NCI-H187 treated with DMSO at 0.1 percent for 48 hours (cell line): ENCODE measurements at places on chromosomes 5 and 9.

DNA sequence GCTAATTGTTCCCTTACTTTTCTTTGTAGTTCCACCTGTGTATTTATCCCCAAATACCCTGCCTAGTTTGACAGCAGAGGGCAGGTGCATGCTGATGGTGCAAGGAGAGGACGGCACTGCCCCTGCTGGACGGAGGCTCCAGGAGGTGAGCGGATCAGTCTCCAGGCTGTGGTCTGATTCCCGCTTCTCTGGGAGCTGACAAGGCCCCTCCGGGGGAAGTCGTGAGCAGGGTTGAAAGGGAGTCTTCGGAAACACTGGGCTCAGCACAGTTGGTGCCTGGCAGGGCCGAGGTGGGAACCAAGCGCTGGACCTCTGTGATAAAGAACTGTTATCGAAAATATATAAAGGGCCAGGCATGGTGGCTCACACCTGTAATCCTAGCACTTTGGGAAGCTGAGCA lies 52.9 kb downstream of the RASGEF1C start:
- DNase-seq: no peak

- no peak for DNase-seq
Measured at GRCh38 chr5:17287501-17288155, 70.2 kb downstream of the BASP1 start.

DNA sequence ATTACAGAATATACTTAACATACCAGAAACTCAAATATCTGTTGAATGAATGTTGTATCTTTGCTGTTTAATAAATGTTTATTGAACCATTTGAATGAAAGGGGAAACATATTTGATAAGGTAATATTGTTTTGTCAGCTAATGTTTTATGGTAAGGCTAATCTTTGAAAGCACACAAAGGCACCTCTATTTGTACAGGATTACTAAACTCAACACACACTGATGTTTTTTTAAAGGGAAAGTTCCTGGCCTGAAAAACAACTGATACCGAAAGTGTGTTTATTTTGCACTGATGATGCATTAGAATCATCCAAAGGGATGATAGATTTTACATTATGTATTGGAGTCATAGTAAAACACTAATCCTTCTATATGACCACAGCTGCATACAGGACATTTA lies 82.5 kb downstream of the ADCY2 start:
- no peak for DNase-seq

GRCh38 chr5:179472174-179472573 lies 78.2 kb upstream of the RUFY1 start:
- DNase-seq: no peak

DNA sequence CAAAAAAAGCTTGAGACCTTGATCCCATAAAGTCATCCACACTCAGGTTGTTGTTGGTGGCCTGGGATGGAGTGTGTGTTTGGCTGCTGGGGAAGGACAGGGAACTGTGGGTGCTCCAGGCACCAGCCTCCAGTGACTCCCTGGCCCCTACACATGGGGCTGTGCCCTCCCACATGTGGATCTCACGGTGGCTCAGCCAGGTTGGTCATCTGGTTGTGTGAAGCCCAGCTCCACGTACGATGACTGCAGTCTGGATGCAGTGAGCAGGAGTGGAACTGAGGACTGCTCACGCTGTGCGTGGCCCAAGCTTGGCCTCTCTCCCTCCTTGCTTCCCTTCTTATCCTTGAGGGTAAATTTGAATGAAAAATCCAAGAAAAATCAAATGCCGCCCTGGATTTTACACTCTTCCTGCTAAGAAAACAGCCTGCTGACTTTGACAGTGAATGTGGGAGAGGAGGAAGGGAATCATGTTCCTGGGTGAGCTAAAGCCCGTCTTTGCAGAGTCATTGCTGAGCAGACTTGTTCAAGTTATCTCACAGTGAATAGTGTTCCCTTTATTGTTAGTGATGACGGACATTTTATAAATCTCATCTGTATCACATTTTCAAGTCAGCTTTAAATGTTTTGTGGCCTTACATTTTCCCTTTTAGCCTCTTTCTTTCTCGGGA lies 65.1 kb upstream of the CACNA1B start:
- no peak for DNase-seq

GRCh38 chr9:128026255-128026772 lies 40.8 kb downstream of the NAIF1 start:
- no peak for DNase-seq

DNA sequence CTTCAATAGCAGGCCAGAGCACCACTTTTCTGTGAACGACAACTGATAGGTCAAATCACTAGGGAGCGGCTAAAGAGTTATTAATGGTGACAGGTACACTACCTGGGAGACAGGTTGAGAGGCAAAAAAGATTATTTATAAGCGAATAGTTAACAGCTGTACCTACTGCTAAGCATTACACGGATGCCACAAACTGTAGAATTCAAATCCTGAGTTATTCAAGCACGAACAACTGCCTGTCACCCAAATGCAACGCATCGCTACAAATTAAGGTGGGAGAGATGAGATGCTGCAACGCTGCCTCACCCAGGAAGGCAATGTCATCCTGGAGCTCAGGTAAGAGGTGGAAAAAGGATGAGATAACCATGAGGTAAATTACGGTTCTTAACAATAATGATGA lies 342.9 kb downstream of the BNC2 start:
- no peak for DNase-seq

DNA sequence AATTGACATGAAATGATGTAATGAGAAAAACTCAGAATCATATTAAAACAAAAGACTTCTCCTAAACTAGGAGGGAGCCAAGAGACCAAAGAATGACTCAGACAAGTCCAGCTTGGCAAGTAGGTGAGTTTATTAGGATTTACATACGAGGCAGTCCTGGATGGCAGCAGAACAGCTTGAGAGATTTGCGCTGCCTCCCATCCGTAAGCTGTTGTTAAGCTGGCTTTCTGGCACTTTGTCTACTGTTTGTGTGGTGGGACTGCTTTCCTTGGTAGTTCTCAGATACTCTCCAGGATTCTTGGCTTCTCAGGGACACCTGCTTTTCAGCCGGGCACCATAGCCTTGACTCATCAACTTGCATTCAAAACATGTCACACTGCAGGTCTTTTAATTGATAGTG lies 57.6 kb downstream of the COX7C start:
- DNase-seq: no peak

GRCh38 chr5:15993919-15994318 lies 185.7 kb downstream of the MARCHF11 start:
- DNase-seq: no peak

- DNase-seq: no peak
Measured at GRCh38 chr9:135663857-135664256, 748 bp downstream of the LCN9 start.
